ENCODE measurements at places on chromosomes 16 and 17.

GRCh38 chr17:72344613-72345012, 223.8 kb downstream of the SOX9 start:
- DNase-seq: no peak

DNA sequence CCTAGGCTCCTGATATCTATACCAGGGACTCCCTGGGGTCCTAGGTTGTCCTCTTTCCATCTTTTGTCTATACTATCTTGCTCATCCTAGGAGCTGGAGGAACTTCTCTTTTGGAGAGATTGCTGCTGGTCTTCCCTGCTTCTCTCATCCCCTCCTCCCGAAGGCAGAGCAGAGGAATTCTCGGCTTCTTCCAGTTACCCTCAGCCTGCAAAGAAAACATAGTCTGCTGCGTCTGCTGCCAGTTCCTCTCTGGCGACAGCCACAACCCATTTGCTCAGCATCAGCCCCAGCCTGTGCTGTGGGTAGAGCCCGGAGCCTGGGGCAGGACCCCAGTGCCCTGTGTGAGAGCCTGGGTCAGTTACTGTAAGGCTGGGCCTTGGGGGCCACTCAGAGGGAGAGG, 21.5 kb upstream of the DYNLL2 start:
- no peak for DNase-seq

GRCh38 chr17:43945074-43945829, 3.0 kb upstream of the PPY start:
- DNase-seq: no peak

GRCh38 chr16:72819345-72819744, 228.6 kb downstream of the ZFHX3 start:
- no peak for DNase-seq

- peak; percentile 82 for DNase-seq
Observed at GRCh38 chr16:55370762-55371482, 46.9 kb downstream of the IRX6 start.

DNA sequence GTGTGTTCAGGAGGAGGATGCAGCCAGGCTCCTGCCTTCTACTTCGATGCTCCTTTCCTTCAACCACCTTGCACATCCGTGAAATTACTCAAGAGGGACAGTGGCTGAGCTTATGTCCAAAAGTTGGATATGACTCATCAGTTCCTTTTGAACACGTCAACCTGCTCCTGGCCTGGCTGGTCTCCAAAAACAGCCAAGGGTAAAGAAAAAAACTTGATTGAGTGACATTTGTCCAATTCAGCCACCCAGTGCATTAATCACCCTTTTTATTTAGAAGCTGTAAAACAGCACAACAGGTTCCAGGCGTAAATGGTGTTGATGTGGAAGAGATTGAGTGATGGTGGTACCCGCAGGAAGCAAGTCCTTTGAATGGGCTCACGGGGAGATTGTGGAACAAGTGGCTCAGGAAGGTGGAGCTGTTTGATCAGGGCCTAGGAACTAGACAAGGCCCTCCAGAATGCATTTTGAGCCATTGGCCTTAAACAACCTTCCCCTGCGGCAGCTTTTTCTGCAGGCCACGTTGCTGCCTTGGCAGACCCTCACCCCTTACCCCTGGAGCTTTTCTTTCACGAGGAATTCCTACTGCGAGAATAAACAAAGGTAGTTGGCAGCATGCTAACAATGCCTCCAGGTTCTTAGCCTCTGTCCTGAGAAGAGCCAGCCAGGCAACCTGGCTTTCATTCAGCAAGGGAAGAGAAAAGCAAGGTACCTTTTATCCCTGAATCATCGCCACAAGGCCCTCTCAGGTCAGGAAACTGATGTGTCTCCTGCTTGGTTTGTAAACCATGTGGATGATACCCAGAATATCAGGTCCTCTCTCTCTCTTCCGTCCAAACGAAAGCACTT, 173.3 kb upstream of the CACNG5 start:
- peak; percentile 48 for DNase-seq

DNA sequence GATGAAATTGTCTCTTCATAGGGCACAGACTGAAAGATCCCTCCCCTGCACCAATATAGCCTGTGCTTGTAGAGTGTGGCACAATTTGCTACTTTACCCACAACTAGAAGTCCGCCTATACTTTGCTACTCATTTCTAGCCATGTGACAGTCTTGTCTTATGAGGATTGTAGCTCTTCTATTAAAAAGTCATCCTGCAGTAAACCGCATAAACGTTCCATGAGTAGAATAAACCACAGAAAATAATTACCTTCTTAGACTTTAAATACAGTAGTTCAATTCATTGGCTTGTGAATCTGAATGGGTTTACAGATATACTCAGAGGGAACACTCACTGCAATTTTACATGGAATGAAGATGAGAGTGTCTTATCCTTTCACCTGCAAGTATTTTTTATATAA, 4.4 kb downstream of the KRT27 start:
- no peak for DNase-seq

GRCh38 chr17:41492351-41492750, 2.6 kb upstream of the KRT36 start:
- DNase-seq: no peak

DNA sequence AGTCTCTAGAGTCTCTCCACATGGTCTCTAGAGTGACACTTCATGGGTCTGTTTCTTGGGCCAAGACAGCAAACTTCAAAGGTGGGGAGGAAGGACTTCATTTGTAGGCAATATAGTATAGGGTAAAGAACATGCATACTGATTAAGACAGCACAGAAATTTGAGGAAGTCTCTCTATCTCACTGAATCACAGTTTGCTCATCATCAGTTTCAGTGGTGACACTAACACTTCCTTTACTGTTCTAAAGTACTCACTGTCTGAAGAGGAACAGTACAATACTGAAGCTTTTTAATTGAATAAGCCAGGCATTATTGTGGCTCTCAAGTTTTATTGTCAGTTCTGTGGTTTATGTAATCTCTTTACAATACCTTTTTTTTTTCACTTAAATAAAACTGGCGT, 656.4 kb upstream of the CDH8 start:
- DNase-seq: peak; percentile 21

- no peak for DNase-seq
Observed at GRCh38 chr17:67531291-67531690, 154.2 kb downstream of the PITPNC1 start.

DNA sequence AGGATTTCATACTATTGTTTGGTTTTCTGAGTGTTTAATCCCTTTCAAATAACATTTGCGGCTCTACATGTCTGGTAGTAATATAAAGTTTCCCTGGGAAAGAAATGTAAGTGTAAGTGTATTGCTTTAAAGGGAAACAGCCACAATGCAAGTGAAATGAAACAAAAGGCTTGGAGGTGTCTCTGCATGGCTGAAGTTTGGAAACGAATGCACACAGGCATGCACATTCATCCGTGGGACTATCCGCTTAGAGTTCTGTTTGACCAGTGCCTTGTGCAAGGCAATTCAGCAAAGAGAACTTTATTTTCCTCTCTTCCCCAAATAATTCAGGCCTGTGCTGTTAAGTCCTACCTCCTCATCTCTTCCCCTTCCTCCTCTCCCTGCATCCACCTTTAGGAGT, 56.1 kb upstream of the MRTFB start:
- DNase-seq: no peak

DNA sequence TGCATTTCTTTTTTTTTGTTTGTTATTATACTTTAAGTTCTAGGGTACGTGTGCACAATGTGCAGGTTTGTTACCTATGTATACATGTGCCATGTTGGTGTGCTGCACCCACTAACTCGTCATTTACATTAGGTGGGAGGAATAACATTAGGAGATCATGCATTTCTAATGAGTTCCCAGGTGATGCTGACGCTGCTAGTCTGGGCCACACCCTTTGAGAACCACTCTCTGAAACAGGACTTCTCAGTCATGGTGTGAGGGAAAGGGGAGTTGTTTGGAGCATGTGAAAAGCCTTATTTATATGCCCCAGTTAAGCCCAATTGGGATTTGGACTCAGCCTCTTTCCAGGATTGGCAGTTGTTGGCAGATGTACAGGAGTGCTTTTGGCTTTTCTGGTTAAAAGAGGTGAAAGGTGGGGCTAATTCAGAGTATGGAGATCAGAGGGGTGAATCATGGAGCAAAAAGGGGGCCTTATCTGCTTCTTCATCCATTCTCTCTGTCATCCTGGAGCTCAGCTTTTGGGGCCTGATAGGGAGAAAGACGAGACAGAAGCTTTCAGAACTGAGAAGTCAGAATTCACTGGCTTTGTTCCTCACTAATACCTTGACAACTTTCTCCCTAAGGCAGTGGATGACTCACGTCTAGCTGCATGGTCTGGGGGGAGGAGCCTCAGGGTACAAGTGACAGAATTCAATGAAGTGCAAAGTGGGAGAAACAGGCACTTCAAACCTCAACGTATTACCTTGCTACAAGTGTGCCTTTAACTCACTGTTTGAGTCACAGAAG, 180.0 kb upstream of the CACNG3 start:
- peak; percentile 47 for DNase-seq

- peak; percentile 9 for DNase-seq
Observed at GRCh38 chr17:27180322-27180721, 113.6 kb upstream of the WSB1 start.

DNA sequence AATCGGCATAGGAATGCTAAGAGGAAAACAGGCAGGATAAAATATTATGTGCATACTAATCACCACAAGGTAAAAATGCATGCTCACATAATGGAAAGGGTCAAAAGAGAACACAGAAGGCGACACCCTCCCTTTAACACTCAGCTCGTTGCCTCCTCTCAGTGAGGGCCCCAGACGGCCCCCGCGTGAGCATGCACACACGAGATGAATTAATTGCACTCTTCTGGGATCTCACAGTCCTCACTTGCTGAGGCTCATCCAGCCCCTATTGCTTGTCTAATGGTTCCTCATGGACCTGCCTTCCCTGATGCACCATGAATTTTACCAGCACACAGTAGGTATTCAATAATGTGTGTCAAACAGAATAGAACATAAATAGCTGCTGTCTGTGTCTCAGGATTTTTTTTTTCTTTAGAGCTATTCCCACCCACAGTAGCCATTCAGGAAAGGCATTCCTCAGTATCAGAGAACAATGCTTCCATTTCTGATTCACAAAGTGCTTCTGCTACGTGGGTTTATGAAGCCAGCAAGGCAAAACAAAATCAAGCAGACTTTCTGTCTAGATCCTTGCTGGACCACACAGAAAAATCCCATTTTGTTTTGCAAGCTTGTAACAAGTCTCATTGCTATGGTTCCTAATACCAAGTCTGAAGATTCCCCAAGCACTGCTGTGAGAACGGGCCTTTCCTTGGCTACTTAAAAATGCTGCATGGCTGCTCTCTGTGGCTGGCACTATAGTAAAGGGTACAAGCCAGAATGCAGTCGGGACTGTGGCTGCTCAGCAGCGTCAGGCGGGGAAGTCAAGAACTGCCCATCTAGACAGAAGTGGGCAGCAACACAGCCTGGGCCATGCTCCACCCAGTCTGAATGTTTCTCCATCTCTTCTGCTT, 43.6 kb downstream of the TOM1L2 start:
- no peak for DNase-seq
